ENCODE measurements at places on chromosomes 2 and 18.

DNA sequence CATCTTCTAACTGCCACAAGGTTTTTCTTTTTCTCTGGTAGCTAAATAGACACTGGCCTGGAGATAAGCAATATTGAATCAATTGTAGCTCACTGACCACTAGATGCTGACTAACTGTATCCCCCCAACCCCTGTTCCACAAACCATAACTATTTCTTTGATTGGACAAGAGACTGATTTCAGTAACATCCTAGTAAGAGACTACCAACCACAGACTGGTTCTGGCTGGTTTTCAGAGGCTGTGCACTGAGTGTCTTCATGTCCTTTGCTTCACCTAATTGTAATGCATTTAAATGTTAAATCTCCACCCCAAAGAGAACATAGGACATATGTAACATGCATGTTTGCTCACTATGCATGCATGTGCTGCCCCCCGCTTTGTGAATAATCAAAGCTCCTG, 3.2 kb upstream of the AAK1 start:
- DNase-seq = no peak

DNA sequence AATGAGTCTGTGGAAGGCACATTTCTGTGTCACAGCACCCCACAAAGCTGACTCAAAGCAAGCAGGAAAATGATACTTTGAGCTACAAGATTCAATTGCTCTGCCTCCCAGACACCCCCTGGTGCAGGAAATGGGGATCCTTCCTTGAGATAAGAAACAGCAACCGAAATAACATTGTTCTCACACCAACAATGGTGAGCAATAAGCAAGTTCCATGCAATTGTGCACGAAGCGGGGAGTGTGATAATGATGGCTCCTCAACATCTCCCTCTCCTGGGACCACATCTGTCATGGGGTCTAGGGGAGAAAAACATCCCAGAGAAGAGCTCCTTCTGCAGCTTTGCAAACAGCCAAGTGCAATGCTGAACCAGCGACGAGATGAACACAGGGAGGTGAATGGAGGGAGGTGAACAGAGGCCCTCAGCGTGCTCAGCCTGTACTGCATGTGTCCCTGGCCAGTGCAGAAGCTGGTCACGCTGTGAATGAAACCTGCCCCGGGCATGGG, 67.7 kb downstream of the PDCL3 start:
- DNase-seq = no peak

DNA sequence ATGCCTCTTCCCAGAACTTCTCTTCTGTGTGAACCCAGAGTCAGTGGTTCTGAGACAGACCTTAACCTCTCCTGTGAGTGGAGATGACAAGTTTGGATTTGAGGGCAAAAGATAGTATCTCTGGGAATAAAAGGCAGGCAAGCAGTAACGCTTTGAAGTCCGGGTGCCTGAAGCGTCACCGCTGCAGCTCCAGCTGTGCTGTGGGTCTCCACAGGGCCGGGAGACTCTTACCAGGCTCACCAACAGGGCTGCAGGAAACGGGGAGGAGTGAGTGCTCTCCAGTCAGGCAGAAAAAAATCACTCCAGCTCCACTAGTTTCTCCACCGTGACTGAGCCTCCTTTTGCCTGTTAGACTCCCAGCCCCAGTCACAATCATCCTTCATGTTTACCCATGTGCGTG, 79.7 kb upstream of the MAP4K4 start:
- no peak for DNase-seq

DNA sequence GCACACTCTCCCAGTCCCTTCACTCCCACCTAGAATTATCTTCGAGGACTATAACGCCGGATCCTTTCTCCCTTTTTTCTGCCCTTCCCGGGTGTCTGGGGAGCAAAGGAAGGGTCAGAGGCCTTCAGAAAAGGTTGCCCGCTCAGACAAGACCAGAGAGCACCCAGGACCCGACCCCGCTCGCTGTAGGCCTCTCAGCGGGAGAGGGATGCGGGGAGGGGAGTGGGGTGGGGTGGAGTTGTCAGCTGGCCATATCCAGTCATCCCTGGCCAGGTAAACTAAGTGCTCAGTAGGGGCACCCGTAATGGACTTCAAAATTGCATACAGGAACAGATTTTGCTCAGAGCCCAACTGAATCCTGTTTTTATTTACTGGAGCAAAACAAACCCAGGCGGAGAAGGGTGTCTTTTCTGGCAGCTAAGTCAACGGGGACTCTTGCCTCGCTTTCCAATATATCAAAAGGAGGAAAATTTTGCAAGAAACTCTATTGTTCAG, 65.0 kb downstream of the NOL4 start:
- DNase-seq = no peak

DNA sequence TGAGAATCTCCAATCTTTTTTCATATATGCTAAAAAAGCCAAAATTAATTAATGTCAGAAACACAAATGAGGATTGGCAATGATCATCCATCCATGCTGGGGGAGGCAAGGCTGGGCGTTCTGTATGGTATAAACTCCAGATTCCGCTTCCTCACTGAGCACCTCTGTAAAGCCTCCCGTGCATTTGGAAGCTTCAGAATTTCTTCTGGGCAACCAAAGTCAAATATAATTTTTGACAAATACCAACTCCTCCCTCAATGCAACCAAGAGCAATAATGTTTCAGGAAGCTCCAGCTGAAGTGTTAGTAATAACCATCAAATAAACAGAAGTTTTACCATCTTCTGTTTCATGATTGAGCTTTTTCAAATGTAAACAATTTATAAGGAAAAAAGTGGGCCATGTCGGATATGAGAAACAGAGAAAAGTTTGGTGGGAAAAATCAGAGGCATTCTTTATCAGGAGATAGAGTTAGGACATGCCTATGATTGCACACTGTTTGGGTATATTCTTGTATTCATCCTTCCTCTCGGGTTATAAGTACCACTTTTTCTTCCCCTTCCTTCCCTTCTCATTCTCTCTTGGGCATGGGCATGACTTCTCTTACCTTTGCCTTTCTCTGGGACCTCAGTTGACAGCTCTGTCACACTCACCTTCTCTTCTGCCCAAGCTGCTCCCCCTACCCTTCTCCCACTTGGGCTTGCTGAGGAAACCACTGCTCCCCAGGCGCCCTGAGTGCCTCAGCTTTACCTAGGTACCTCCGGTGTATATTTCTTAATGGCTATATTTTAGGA, 149.5 kb upstream of the ZEB2 start:
- no peak for DNase-seq

DNA sequence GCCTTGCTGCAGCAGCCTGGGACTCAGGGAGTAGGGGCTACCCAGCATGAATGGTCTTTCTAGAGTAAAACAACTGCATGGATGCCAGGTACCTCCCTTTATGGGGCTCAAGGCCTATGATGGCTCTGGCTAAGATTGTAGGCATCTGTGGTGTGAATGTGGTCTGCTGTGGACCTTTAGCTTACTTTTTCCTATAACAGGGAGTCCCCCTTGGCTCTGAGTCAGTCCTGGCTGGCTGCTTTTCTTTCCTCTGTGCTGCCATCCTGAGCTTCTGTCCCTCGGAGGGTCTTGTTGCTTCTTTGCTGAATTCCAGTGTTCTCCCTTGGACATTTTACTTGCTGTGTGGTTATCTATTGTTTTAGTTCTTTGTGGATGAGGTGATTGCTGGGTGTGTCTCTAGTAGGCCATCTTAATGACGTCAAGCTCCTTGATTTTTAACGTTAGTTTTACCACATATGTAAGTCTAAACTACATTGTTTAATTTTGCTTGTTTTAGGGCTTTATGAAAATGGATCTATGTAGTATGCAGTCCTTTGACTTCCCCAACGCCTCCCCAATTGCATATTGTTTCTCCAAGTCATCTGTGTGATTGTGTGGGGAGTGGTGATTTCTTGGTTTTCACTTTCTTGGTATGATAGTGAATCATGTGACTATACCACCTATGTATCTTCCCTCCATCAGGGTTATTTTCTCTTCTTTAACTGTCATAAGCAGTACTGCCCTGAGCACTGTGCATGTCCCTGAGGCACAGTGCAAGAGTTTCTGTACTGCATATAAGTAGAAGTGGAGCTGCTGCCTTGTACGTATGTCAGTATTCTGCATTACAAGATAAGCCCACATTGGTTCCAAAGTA, 92.4 kb downstream of the NCK2 start:
- DNase-seq = no peak

GRCh38 chr2:121427187-121427689, 103.4 kb upstream of the RNU4ATAC start:
- DNase-seq = no peak

- no peak for DNase-seq
Measured at GRCh38 chr2:20638014-20638413, 12.9 kb downstream of the HS1BP3 start.

DNA sequence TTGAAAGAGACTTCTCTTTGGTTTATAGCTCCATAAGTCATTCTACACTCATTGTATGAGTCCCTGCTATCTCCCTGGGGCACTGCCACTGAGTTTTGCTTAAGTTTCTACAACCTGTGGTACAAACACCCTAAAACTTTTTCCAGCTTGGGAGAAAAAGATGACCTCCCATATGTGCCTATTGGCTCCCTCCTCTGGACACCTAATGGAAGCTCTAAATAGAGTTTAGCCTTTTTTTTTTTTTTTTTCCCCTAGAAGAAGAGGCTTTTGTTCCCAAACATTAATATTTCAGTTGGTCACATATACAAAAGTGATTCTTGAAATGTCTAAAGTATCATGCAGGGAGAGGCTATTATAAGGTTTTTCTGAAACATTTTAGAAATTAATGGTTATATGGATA, 547.2 kb upstream of the TMEFF2 start:
- DNase-seq = no peak

DNA sequence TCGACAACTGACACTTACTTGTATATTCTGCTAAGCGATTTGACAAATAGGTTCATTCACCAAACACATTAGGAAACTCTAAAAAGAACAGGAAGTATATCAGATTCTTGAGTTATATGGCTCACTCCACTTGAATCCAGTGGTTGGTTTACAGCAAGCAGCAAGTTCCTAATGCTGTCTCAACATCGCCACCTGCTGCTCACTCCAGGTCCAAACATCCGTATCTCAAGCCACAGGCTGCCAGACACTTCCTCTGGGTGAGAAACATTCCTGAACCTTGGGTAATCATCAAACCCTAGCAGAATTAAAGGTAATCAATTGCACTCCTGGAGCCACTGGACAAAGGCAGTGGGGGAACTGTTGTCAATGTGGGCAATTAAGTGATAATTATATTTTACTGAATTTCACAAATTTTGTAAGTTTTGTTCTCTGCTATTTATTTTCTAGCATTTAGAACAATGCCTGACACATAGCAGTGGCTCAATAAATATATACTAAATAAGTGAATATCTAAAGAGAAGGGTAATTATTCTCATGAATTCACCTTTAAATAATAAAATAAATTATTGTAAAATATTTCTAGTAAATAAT, 107.1 kb upstream of the TTN start:
- DNase-seq = no peak

- DNase-seq = no peak
Measured at GRCh38 chr2:170822290-170823087, 5.8 kb downstream of the GAD1 start.

DNA sequence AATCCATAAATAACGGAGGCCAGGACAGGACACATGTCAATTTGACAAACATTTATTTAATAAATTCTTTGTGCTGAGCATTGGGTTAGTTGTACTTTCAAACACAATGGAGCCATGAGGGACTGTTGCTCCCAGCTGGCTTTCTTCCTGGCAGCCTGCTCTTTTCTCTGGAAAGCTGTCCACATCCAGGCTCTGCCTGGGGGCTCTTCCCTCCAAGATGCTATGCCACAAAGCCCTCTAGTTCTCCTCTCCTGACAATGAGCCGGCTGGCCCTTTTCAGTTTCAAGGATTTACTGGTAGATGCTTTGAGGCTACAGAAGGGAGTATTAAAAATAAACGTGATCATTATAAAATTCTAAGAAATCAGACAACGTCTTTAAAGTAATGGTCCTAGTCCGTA, 44.1 kb upstream of the SLC14A2 start:
- no peak for DNase-seq

DNA sequence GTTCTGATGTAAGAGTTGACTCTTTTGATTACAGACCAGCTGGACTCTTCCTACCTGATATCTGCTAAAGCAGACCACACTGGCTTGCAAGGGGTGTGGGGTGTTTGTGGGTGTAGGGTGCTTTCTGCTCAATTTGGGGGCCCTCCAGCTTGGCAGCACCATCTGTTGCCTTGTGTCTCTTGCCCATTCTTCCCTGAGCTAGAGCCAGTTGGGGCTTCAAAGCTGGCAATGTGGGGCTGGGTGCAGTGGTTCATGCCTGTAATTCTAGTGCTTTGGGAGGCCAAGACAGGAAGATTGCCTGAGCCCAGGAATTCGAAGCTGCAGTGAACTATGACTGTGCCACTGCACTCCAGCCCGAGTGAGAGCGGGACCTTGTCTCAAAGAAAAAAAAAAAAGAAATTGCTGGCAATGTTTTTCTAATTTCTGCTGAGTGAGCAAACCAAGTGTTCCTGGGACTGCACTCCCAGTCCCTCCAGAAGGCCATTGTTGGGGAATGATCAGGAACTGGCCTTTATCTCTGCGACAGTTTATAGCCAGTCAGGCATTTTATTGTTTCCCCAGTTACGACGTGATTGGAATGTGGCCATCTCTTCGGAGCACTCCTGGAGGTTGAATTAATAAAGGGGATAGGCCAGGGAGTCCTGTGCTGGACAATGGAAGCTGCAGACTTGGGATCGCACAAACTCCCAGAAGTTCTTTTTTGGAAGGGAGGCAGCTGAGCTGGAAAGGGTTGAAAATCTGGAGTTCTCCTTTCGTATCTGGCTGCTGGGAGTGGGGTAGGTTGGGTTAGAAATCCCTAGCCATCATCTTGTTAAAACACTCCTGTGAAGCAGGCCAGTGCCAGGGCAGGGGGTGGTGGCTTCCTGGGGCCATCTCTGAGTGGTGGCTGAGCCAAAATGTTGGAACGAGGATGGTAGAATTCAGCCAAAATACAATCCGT, 57.2 kb downstream of the LIPG start:
- no peak for DNase-seq
